ENCODE measurements at places on chromosomes 11 and 22.
A peak's percentile ranks its signal among the peaks of the same experiment; 100 is the strongest.

GRCh38 chr11:5123802-5124521 is 14.2 kb downstream of the OR52A5 start:
- DNase-seq: peak; percentile 60

DNA sequence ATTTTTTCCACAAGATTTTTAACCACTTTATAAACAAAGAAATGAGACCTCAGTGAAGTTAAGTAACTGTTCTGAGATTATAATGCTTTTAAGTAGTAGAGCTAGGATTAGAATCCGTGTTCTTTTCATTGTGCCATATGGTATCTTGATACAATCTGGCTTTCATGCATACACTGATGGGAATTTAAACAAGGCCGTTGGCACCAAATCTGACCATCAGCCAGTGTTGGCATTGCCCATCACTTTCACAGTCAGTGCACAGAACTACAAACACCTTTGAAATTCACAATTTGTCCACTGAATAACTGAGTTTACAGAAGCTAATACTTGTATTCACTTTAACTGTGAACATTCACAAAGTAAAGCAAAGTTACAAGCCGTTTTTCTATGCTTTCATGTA is 1228.0 kb downstream of the TBC1D22A start:
- DNase-seq: peak; percentile 60

DNA sequence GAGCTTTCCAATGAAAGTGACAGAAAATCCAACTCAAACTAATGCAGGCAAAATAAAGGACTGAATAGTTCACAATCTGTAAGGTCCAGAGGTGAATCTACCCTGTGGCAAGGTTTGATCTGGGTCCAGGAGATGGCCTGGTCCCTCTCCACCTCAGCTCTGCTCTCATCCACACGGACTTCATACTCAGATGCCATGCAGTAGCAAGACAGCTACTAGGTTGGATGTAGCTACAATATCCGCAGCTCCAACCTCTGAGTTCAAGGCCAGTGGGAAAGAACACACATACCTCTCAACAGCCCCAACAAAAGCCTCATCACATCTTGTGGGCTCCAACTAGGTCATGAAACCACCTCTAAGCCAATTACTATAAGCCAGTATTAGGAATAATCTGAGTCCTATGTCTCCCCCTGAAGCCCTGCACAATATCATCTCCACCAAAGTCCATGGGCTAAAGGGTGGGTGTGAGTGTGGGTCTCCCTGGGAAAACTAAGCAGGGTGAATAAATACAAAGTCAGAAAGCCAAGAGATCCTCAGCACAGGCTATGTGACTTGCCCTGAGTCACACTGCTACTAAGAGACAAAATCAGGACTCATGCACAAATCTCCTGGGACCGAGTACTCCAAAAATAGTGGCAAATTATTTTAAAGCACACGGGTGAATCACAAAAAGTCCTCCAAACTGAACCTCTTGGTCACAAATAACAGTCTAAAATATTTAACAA is 78.8 kb downstream of the LARGE1 start:
- DNase-seq: no peak

DNA sequence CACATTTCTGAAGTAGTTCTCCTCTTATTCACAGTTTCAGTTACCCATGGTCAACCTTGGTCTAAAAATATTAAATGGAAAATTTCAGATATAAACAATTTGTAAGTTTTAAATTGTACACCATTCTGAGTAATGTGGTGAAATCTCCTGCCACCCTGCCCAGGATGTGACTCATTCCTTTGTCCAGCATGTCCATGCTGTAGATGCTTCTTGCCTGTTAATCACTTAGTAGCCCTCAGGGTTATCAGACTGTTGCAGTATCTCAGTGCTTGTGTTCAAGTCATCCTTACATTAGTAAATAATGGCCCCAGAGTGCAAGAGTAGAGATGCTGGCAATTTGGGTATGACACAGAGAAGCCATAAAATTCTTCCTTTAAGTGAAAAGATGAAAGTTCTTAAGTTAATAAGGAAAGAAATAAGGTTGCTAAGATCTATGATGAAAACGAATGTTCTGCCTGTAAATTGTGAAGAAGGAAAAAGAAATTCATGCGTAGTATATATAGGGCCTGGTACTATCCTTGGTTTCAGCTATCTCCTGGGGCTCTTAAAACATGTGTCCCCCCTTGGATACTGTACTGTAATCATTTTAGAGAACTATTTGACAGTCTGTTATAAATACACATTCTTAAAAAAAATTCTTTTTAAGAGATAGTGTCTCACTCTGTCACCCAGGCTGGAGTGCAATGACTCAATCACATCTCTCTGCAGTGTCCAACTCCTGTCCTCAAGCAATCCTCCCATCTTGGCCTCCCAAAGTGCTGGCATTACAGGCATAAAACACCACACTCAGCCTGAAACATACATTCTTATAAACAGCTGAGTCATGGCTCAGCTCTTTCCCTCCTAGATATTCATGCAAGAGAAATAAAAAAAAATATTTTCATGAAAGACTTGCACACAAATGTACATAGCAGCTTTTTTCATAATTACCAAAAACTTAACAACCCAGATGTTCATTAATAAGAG is 31.3 kb downstream of the MTNR1B start:
- no peak for DNase-seq

- DNase-seq: no peak
Observed at GRCh38 chr22:45602824-45603595, 68.6 kb upstream of the ATXN10 start.

DNA sequence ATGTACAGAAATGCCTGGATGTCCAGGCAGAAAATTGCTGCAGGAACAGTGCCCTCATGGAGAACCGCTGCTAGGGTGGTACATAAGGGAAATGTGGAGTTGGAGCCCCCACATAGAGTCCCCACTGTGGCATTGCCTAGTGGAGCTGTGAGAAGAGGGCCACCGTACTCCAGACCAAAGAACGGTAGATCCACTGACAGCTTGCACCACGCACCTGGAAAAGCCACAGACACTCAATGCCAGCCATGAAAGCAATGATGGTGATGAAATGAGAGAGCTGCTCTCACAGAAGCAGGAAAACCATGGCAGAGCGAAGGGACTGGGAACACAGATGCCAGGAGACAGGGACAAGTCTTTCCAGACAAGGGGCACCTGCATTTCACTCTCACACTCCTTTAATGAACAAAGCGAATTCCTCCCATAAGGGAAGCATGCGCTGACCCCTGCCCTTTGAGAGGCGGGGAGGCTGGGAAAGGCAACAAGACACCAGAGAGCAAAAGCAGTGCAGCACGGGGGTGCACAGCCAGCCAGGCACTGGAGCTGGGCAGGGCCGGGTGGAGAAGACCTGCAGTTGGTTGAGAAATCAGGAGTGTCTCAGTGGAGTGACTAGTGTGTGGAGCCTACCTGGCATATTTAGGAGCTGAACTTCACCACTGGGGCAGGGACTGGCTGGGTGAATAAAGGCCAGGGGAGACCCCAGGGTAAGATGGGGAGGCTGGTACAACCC is 1025.2 kb downstream of the TBC1D22A start:
- DNase-seq: no peak

DNA sequence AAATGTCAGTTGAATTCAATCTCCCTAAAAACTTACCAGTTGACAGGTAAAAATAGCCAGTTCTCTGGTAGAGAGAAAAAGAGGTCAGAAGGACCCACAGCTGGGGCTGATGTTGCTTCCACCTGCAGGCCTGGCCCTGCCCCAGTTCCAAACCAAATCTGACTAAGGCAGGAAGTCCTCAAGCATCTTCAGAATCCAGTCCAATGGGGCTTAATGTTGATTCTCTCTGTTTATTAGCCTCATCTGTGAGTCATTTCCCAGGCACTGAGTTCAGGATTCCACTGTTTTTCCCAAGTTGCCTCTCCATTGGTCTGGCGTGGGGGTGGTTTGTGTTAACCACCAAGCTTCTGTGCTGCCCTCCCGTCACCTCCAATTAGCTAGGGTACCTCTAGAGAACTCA is 601.8 kb downstream of the INSC start:
- no peak for DNase-seq

DNA sequence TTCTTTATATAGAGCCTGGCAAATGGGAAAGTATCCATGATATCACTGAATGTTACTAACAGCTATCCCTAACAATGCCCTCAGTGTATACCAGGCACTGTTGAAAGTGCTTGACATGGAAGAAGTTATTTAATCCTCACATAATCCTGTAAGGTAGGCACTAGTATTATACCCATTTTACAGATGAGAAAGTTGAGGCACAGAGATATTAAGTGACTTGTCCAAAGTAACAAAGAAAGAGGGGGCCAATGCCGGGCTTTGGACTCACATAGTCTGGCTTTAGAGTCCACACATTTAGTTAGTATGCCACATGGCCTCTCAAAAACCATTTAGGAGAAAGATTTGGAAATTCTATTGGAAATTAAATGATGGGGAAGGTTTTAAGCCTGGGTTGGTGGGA is 220.8 kb upstream of the PLET1 start:
- no peak for DNase-seq

DNA sequence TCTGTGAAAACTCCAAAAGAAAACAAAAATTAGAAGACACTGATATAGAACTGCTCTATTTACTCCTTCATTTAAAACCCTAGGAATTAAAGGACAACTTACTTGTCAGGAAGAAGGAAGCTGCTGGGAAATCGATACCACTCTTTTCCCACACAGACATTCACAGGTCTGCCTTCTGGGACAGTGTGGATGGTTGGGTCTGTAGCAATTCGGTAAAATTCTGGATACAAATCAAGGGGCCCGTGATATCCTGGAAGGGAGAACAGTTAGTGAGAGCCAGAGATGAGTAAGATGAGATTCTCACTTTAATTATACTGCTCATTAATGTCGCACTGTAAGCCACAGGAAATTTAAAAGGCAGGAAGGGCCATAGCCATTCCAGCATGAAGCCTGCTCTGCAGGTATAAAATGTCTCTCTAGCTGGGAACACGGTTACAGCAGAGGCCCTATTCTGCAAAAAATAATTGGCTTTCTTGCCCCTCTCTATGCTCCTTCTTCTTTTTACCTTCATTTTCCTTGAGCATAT is 34.0 kb downstream of the ALG9 start:
- DNase-seq: no peak

DNA sequence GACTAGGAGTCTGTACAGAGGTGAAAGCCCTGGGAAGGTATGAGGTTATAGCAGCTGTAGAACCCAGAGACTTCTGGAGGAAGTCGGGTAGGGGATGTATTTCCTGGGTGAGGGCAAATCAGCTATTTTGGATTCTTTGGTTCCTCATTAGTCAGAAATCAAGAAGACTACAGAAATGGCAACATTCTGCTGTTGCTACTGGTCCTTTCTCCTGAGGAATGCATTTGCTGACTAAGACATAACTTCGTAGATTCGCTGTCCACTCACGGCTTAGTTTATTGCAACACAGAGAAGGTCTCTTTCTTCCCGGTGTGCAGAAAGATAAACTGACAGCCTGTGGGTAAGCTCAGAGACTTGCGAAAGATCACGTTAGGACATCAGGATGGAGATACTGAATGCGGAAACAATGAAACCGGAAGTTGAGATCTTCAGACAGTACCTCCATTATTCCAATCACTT is 25.3 kb upstream of the SESN3 start:
- DNase-seq: no peak

DNA sequence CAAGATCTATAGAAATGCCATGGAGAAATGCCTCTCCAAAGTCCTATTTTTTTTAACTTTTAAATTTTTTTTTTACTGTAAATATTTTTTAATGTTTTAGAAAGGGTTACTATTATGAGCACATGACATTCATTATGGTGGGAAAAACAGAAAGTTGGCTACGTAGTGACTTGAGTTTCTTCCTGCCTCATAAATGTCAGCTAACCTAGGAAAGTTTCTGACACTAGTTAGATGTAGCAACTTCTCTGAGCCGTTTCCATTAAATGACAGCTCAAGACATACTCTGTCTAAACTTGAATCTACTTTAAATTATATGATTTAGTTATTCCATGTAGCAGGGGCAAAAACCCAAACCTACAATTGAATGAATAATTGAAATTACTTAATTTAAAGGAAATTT is 18.4 kb upstream of the CTSC start:
- DNase-seq: no peak

DNA sequence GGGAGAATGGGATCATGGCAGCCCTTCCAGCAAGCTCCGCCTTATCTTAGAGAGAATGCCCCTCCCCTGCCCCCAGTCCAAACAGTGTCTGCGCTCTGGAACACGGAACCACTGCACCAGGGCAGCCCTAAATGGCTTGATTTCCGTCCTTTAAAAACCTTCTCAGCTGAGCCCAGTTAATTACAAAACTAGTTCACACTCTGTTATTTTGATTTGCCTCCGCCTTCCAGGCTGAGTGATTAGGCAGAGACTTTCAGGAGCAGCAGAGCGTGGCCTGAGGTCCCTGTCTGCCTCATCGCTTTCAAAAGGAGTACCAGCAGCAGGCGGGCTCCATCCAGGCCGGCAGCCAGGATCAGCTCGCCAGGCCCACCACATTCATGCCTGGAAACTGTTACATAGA is 313.0 kb downstream of the BRD1 start:
- no peak for DNase-seq

DNA sequence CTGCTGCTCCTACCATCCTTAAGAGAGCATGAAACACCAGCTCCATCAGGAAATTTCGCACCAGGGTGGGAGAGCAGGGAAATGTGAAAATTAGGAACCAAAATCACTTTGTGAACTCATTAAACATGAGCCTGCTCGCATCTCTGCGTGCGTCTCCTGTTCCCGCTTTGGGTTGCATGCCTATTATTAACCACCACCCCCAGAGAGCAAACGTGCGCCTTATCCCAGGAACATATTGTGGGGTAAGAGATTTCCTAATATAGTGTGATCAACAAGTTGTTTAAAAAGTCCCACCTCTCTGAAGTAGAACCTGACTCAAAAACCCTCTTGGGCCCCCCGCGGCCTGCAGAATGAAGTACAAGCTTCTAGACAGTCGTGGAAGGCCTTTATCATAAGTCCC is 115.0 kb downstream of the TENM4 start:
- DNase-seq: no peak

- DNase-seq: no peak
Observed at GRCh38 chr11:41005986-41006385, 453.5 kb downstream of the LRRC4C start.

GRCh38 chr11:86116386-86116726 is 47.5 kb upstream of the PICALM start:
- DNase-seq: no peak

- no peak for DNase-seq
Observed at GRCh38 chr22:17486313-17486712, 77.0 kb upstream of the SLC25A18 start.

- no peak for DNase-seq
Observed at GRCh38 chr11:134330611-134331353, 1.0 kb upstream of the GLB1L2 start.

- no peak for DNase-seq
Observed at GRCh38 chr11:88313441-88313840, 24.1 kb downstream of the CTSC start.

GRCh38 chr11:128824191-128825049 is 42.7 kb downstream of the KCNJ1 start:
- DNase-seq: no peak

- DNase-seq: no peak
Observed at GRCh38 chr22:47891609-47892008, 1129.2 kb downstream of the TBC1D22A start.

- no peak for DNase-seq
Observed at GRCh38 chr22:42879371-42880021, 22.4 kb upstream of the ARFGAP3 start.

All from cerebellar nuclear complex (tissue), 1 donor.